ENCODE measurements at places on chromosomes 6 and 20.

GRCh38 chr6:139325686-139326085 is 33.9 kb upstream of the TXLNB start:
- DNase-seq, result no peak

GRCh38 chr6:154595538-154595937 is 85.1 kb upstream of the CNKSR3 start:
- DNase-seq, result no peak

GRCh38 chr6:124539096-124539495 is 423.1 kb upstream of the RNF217 start:
- DNase-seq, result no peak

- DNase-seq, result no peak
Measured at GRCh38 chr20:14568701-14569100, 231.3 kb upstream of the FLRT3 start.

DNA sequence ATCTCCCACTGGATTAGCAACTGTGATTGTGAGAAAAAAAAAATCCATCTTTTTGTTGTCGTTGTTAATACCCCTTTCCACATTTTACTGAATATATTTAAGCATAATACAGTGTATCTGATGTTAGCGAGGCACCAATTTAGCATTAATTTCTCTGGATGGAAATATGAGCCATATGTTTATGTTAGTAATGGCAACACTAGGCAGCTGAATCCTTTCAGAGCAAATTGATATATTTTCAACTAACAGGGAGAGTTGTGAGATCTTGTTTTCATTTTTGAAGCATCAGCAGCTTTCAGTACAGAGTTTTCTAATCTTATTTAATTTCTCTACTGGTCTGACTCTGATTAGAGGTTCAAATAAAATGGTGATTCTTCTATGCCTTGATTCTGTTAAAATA is 84.8 kb upstream of the HDAC2 start:
- no peak for DNase-seq

- no peak for DNase-seq
Measured at GRCh38 chr20:6468423-6469116, 298.9 kb upstream of the BMP2 start.

GRCh38 chr20:57940376-57940775 is 230.6 kb upstream of the PMEPA1 start:
- DNase-seq, result no peak

DNA sequence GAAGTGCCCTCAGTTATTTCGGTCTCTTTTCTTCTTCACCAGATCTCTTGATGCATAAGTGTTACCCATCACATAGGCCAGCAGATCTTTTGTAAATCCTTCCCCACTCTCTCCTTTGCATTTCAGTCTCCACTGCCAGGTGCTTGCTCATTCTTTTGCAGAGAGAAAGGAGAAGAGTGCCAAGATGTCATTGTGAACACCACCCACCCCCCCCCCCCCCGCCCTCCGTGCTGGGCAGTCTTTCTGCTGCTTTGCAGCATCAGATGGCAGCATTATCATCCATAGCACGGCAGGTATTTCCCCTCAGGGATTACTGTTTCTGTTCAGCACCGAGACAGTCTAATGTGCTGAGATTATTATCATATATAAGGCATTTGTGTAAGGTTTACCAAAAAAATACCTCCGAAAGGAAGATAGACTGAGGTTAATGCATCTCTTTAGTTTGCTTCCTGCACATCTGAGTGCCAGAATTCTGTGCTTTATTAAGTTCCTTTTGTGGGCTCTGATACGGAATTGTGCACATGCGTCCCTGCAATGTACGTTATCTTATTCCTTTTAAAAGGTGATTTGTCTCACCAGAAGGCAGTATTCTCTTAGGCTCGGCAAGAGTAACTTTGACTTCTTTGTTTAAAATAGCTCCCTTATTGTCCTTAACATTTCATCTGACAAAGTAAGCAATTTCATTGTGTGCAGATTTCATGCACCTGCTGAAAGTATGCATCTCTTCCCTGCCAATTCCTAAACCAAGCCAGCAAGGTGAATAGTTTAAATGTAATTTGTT is 128.8 kb downstream of the PHACTR1 start:
- no peak for DNase-seq

GRCh38 chr6:9481292-9482029 is 933.4 kb downstream of the TFAP2A start:
- no peak for DNase-seq

DNA sequence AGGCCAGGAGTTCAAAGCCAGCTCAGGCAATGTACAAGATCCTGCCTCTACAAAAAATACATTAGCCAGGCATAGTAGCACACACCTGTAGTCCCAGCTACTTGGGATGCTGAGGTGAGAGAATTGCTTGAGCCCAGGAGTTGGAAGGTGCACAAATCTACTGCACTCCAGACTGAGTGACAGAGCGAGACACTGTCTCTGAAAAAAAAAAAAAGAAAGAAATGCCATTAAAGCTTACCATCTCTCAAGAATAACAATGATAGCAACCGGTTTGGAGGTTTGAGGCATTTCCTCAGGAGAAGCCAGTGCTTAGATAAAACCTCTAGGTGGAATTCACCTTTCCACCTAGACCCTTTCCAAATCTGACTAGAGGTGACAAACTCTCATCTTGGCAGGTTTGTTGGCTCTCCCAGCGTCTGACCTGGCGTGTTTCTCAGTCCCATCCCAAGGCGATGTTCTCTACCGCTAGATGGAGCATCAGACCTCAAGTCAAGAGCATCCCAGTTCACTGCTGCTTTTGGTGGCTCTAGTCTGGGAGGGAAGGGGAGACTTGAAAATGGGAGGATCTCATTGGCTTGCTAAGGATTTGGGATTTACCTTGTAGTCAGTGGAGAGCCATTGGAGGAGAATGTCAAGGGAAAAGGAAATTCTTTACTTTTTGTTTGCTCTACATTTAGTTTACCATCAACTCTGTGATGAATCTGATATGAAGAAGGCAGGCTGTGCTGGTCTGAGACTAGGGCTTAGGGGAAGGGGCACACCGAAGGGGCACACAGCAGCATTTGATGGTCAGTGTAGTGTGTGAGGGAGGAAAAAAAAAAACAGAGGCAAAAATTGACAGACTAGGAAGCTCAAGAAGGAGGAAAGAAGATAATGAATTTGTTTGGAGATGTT is 67.9 kb downstream of the NCOA7 start:
- DNase-seq, result no peak

GRCh38 chr6:82248273-82248735 is 760 bp upstream of the IBTK start:
- peak; percentile 23 for DNase-seq

GRCh38 chr6:79072640-79073181 is 5.3 kb downstream of the PHIP start:
- DNase-seq, result no peak

DNA sequence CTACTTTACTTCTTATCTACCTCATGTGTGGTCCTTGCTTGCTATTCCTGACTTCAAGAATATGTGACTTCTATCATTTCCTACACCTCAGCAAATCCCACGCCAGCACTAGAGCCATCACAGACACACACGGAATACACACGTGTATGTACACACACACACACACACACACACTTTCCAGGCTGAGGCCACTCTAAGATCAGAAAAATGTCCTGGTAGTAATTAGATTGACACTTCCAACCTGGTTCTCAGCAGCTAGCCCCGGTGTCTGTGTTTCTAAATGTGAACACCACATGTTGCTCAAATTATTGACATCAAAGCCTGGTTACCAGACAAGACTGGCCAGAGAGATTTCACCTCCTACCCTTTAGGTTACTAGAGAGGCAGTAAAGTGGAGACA is 54.1 kb upstream of the SASH1 start:
- DNase-seq, result no peak

GRCh38 chr20:44388466-44389023 is 33.0 kb downstream of the HNF4A start:
- DNase-seq, result peak; percentile 75

DNA sequence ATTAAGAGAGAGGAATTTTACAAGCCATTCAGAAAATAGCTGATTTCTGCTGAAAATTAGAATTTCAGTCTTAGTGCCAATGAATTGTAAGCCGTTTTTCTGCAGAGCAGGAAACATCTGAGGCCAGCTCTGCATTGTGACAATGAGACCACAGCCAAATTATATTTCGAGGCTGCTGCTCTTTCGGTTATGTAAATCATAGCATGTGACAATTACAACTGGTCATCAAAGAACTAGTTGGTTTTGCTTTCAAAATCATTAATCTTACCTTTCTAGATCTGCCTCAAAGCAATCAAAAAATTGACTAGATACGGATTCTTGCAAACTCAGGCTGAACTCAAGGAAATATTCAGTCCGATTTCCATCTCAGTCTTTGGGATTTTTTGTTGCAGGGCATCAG is 33.4 kb upstream of the INSM1 start:
- no peak for DNase-seq

GRCh38 chr6:76166874-76167273 is 94.4 kb upstream of the IMPG1 start:
- DNase-seq, result no peak

DNA sequence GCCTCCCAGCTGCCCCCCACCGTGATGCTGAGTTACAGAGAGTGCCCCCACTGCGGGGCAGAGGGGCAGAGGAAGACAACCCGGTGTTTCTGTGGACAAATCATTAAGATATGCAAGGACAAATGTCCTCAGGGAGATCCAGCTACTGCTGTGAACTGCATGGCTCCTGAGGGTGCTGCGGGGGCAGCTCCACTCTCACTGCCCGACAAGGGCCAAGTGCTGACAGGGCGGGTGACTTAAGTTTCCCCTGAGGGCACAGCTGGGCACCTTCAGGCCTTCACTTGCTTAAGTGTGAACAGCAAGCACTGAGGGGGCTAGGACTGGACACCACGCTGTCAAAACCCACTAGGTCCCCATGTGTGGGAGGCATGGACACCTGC is 26.2 kb upstream of the TCFL5 start:
- no peak for DNase-seq

DNA sequence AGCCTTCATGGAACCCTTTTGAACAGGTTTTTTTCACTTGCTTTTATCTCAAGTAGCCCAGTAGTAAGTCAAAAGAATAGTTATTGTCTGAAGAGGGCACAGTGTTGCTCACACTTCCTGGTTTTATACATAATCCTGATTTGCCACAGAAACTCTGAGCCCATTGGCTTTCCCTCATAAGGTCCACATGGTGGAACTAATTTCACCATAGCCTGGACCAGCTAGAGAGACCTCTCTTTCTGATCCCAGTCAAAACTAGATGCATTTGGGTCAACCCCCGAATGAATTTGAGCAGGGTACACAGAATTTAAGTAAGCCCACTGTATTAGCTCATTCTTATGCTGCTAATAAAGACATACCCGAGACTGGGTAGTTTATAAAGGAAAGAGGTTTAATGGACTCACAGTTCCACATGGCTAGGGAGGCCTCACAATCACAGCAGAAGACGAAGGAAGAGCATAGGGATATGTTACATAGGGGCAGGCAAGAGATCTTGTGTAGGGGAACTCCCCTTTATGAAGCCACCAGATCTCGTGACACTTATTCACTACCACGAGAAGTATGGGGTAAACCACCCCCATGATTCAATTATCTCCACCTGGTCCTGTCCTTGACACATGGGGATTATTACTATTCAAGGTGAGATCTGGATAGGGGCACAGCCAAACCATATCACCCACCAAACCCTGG is 6.2 kb downstream of the RWDD2A start:
- no peak for DNase-seq

GRCh38 chr6:55776113-55776512 is 99.3 kb downstream of the BMP5 start:
- DNase-seq, result no peak

GRCh38 chr6:26159357-26160273 is 72.4 kb downstream of the HFE start:
- no peak for DNase-seq

DNA sequence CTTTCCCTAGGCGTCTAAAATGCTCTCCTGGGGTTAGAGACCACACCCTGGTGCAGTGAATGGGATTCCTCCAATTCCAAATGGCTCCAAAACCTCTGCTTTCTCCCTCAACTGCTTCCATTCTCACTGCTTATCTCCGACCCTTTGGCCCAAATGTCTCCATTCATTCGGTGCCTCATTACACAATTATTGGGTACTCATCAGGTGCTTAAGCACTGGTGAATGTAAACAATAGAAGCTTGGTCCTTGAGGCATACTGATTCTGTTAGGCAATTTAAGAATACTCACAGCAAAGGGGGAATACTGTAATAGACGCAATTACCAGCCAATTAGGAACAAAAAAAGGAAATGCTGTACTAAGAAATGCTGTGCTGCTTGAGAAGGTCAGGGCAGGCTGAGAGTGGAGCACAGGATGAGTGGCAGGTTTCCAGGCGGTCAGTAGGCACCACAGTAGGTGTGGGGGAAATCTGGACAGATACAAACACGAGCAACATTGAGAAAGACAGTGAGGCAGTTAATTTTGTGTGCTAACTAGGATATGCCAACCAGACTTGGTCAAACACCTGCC is 23.0 kb downstream of the GMDS start:
- DNase-seq, result no peak

DNA sequence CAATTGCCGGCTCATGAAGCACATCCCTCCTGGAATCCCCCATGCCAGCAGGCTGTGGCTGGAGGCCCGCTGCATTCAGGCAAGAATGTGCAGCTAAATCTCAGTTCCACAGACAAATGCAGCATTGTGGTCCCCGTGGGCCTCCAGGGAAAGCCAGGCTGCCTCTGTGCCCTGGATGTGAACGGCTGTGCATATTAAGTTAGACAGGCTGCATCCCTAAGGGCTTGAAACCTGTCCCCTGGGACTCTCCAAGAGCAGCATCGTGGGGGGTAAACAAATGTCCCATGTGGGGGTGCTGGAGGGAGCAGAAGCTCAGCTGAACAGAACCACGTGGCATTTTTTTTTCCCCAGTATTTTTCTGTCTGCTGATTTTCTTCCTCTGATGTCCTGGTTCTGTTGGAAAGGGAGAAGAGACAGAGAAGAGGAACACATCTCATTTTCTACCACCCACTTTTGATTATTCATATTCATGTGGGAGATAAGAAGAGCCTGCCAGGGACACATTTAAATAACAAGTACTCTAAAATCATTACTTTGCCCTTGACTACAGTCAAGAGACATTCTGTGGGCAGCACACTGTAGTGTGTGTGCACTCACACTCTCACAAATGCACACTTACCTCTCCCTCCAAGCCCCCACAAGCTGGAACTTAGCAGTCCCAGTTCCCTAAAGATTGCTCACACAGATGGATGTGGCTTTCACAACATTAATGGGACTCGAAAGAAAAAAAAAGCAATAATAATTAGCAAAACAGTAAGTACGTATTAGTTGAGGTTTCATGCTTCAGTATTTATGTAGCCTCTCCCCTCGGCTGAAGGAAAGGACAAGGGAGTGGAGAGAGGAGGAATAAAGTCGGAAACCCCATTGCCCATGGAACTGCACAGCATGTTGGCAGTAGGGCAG is 16.9 kb downstream of the GFOD1 start:
- DNase-seq, result no peak

DNA sequence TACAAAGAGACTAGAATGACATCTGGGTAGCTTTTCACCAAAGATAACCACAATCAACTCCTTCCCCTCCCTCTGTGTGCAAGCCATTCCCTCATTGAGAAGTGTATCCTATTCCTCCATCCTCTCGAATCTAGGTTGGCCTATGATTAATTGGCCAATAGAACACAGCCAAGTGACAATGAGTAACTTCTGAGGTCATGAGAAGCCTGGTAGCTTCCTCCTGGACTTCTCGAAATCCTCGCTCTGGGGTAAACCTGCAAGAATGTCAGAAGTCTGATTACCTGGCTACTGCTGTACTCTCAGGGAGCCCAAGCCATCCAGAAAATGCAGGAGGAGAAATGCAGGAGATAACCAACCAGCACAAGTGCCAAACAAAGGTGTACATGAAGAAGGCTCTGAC is 13.1 kb downstream of the ARHGAP18 start:
- DNase-seq, result no peak
